Thoracic aorta (tissue), 2 donors: ENCODE measurements at places on chromosomes 2 and 18.

DNA sequence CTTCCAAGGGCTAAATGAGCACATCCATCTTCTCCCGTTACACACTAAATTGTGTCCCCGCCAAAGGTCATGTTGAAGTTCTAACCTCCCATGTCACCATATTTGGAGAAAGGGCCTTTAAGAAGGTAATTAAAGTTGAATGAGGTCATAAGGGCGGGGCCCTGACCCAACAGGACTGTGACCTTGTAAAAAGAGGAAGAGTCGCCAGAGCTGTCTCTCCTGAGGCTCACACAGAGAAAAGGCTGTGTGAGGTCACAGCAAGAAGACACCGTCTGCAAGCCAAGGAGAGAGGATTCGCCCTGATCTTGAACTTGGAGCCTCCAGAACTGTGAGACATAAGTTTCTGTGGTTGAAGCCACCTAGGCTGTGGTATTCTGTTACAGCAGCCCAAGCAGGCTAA, 24.1 kb downstream of the TRABD2A start:
- no peak for DNase-seq

- no peak for DNase-seq
Measured at GRCh38 chr2:185645529-185645928, 93.1 kb upstream of the FSIP2 start.

GRCh38 chr2:99524056-99524455, 34.2 kb upstream of the REV1 start:
- no peak for DNase-seq

- DNase-seq: no peak
Measured at GRCh38 chr2:101040761-101041160, 38.7 kb downstream of the RPL31 start.

GRCh38 chr2:202109737-202110184, 36.7 kb downstream of the KIAA2012 start:
- no peak for DNase-seq
